ENCODE measurements at places on chromosomes 5 and 9.

GRCh38 chr5:133942614-133943474 lies 25.6 kb downstream of the C5orf15 start:
- DNase-seq: no peak

- no peak for DNase-seq
Observed at GRCh38 chr5:61162832-61163567, 732 bp upstream of the SMIM15 start.

DNA sequence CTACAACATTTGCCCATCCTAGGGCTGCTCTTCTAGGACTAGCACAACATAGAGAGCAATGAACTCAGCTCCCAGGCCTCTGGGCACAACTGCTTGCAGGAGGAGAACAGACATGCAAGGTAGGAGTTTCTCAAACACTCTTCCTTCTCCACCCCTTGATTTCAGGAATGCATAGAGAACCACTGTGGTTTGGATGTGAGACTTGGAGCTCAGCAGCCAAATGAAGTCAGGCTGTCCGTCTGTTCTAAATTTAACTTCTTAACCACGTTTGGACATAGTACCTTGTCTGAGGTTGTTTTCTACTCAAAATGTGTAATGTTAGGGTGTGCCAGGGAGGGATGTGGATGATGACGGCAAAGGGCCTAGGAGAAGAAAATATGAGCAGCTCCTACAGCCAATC lies 515.1 kb upstream of the TNC start:
- DNase-seq: no peak

DNA sequence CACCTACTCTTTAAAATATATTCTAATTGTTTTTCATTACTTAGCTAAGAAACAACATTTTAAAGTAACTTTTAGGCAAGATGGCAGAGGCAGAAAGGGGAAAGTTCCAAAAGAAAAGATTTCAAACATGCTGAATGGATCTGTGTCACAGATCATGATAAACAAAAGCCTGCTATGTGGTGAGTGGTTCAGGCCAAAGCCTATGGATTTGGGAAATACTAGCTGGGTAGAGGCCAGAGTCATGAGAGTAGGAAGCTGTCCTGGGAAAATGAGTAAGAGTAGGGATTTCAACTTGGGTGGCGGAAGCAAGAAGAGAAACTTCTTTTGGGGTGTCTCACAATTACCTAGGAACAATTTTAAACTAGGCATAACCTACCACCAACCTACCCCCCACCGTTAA lies 68.7 kb upstream of the GRHPR start:
- no peak for DNase-seq

DNA sequence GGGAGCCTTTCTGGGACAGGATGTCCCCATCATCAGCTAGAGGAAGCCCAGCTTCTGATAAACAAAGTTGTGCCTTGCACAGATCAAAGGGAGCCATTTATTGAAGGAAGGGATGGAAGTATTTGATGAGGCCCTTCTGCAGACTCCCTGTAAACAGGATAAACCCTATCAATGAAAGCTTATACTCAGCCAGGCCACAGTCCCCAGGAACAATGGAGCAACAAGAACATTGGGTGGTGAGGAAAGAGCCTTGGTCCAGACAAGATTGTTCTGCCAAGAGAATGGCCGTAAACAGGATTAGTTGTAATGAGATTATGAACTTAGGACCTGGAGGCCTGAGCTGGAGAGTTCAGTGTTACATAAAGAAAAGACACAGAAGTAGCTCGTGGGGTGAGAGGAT lies 40.5 kb upstream of the LIFR start:
- DNase-seq: no peak

GRCh38 chr9:14061936-14062585 lies 251.9 kb downstream of the NFIB start:
- no peak for DNase-seq

GRCh38 chr9:71683598-71684235 lies 84.6 kb downstream of the CEMIP2 start:
- no peak for DNase-seq

DNA sequence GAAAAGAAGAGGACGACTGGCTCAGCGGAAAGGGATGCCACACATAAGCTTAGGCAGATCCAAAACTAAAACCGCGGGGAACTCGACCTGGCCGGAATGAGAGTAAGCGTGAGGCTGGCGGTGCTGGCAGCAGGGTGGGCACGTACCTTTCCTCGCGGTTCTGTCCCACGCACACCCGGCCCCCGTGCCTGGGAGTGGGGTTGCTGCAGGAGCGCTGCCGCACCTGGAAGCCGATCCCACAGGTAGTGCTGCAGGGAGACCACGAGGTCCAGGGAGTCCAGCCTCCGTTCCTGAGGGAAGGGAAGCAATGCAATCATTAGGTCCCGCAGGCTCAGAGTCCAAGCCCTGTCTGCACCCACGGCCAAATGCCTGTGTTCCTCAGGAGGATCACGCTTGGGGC lies 427.0 kb downstream of the SEMA5A start:
- no peak for DNase-seq

DNA sequence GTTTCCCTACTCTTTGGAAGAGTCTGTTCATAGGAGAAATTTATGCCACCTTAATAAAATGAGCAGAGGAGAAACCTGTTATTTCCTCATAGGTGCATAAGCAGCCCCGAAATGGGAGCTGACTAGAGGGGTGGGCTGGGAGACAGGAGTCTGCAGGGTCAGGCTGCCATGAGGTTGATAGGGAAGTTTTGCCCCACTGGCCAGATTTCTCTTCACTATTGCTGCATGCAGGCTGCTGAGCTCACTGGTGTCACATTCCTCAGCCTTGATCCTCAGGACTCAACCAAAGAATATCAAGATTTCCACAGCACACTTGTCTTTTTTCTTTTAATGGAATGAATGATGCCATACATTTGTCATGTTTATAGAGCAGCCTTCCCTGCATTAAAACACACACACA lies 60.7 kb downstream of the BHMT start:
- DNase-seq: no peak

- DNase-seq: no peak
Observed at GRCh38 chr9:136026266-136026942, 65.2 kb upstream of the UBAC1 start.

DNA sequence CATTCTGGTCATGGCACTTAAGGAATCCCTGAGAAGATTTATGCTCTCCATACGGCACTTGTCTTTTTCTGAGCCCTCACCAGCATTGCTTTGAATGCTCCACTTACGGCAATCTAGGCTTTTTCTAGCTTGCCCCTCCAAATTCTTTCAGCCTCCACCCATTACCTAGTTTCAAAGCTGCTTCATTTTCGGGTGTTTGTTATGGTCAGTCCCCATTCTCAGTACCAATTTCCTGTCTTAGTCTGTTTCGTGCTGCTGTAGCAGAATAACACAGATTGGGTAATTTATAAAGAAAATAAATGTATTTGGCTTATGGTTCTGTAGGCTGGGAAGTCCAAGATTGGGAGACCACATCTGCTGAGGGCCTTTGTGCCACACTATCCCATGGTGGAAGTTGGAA lies 42.0 kb downstream of the ARHGEF28 start:
- no peak for DNase-seq

- DNase-seq: no peak
Observed at GRCh38 chr9:69472101-69472620, 147.1 kb downstream of the ENTREP1 start.

GRCh38 chr5:107165296-107165695 lies 505.4 kb downstream of the EFNA5 start:
- DNase-seq: no peak

- no peak for DNase-seq
Observed at GRCh38 chr9:84839541-84839940, 170.0 kb downstream of the NTRK2 start.

- DNase-seq: no peak
Observed at GRCh38 chr9:128923493-128923883, 2.7 kb downstream of the PHYHD1 start.

DNA sequence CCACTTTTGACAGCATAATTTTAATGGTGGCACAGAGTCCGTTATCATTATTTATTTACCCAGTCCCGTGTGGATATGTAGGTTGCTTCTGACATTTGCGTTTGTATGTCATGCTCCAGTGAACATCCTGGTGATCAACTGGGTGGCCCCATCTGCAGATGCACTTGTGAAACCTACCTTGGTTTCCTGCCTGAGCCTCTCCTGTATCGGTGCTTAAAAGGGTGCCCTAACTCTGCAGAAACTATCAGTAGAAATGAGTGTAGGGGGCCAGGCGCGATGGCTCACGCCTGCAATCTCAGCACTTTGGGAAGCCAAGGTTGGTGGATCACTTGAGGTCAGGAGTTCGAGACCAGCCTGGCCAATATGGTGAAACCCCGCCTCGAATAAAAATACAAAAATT lies 92.1 kb upstream of the IER5L start:
- DNase-seq: peak; percentile 32

GRCh38 chr5:73719632-73720031 lies 93.6 kb downstream of the ARHGEF28 start:
- no peak for DNase-seq

- no peak for DNase-seq
Observed at GRCh38 chr9:89678396-89679015, 73.7 kb downstream of the GADD45G start.

DNA sequence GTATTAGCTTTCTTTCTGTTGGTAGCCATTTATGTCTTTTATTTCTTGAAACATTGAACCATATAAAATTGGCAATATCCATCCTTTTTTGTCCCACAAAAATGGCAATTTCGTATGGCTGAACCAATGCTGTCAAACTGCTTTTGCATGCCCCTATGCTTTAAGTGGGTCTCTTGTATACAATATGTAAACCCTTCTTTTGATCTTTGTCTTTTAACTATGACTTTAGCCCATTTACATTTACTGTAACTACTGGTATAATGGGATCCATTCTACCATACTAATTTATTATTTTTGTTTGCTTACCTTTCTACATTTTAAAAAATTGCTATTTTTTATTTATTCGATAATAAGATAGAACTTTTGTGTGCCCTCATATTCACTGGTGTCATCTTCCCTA lies 93.4 kb downstream of the TENT4A start:
- DNase-seq: no peak

GRCh38 chr5:178349075-178349511 lies 116.5 kb upstream of the PHYKPL start:
- DNase-seq: no peak

GRCh38 chr5:14199902-14200301 lies 56.8 kb downstream of the TRIO start:
- no peak for DNase-seq
